Activated CD4-positive, alpha-beta T cell treated with anti-CD3 and anti-CD28 coated beads for 24 hours (primary cell): ENCODE measurements at places on chromosomes 12 and 14.
A peak's percentile ranks its signal among the peaks of the same experiment; 100 is the strongest.

DNA sequence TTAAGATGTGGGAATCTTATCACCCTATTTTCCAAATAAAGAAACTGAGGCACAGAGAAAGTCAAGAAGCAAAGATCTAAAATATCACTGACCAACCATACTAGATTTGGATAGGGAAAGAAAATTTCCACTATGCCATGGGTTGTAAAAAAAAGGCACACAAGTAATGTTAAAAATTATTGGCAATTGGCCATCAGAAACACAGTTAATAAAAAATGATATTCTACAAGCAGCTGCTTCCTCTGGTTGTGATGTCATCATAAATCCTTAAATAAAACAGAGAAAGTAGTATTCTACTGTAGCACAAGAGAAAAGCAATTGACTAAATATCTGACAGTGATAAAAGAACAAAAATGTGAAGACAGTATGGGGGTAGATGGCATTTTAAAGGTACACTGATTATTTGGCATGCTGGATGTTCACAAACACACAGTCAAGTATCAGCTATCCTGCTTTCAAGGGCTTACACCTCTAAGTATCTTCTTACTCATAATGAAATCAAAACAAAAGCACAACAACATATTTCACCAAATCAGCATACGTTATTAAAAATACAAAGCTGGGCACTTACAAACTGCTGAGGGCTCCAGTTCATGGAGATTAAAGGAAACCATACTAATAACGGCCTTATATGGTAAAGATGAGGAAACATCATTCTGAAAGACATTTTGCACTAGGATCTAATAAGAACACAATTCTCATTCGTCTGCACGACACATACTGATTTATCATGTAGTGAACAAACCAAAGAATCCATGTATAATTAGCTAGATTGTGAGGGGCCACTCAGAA is 45.7 kb downstream of the CORO1C start:
- no peak for DNase-seq

DNA sequence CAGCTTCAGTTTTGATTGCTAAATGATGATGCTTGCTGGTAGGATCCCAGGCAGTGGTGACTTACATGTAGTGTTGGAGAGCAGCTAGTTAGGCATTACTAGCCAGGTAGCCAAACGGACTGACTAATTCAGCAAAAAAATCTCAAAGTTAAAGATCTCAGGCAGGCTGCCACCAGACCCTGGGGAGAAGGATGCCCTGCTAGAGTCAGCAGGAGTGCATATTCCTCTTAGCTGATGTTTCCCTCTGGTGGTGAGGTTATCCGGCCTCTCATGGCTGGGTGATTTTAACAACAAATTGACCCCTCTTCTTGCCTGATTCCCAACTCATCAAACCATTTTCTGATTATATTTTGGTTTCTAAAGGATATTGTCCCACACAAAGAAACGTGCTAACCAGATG is 2.8 kb downstream of the EFS start:
- DNase-seq: no peak

DNA sequence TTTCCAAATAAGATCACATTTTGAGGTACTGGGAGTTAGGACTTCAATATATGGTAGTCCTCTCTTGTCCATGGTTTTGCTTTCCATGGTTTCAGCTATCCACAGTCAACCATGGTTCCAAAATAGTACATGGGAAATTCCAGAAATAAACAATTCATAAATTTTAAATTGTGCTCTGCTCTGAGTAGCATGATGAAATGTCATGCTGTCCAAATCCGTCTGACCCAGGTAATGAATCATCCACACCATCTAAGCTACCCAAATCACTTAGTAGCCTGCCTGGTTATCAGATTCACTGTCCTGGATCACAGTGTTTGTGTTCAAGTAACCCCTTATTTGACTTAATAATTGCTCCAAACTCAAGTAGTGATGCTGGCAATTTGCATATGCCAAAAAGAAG is 197.9 kb downstream of the TMTC3 start:
- DNase-seq: no peak

- DNase-seq: no peak
These were observed 63.5 kb upstream of the MBIP start for GRCh38 chr14:36383767-36384431.

GRCh38 chr12:93979189-93979588 is 169.2 kb upstream of the PLXNC1 start:
- DNase-seq: no peak

GRCh38 chr12:80811957-80812708 is 95.4 kb downstream of the MYF5 start:
- DNase-seq: no peak

DNA sequence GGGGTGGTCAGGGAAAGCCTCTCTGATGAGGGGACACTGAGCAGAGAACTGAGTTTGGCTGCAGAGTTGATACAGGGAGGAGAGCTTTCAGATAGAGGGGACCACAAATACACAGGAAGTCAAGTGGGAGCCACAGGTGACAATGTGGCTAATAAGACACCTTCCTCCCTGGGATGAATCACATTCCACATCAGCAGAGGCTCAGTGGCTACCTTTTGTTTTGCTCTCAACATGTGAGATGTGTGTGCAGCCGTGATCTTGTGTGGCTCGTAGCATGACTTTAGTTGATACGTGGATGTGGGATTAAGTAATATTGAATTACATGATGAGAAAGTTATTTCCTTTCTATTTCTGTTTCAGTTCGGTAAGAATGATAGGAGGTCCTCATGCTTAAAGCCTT is 7.5 kb downstream of the CRADD start:
- DNase-seq: no peak

- DNase-seq: peak; percentile 19
These were observed 747 bp upstream of the DACT1 start for GRCh38 chr14:58637040-58637390.
